Esophagus squamous epithelium (tissue), 5 donors: ENCODE measurements at places on chromosomes 3 and 15.
A peak's percentile ranks its signal among the peaks of the same experiment; 100 is the strongest.

GRCh38 chr15:70521576-70522322, 241.6 kb downstream of the UACA start:
- peaks cover 36% of the 10 kb centered on the region for H3K4me1 ChIP-seq
- H3K27ac ChIP-seq = no peak overlapping the region
- no peak overlapping the region for H3K4me3 ChIP-seq
- no peaks in the 10 kb centered on the region for H3K27me3 ChIP-seq
- DNase-seq = no peak
- no peaks in the 10 kb centered on the region for H3K36me3 ChIP-seq

DNA sequence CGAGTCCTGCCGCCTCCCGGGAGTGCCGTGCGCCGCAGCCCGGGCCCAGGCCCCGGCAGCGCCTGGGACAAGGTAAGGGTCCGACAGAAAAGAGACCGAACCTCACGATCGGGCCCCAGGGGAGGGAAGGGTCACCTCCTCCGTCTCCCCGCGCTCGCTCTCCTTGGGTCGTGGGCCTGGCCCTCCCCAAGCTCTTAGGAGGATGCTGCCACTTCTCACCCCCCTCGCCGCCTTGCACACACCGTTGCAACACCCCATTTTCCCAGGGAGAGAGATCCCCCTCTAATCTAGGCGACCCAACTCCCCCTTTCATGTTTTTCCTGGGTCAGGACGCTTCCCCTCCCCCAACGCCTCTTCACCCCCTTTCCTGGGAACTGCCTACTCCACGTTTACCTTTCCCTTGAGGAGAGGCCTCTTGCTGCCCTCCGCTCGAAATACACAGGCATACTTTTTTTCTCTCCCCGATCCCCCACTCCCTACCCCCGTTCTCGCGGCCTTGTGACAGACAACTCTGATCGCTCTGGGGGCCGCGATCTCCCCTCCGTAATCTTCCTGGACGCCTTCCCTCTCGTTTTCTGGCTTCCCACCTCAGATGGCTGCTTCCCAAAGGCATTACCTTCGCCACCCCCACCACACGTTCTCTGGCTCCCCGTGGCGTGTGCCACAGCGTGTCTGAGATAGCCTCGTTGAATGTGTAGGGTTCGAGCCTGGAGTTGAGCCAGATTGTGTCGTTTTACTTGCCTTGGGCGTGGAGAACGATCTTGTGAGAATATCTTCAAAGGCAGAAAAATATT, 688 bp downstream of the SETD5 start:
- H3K4me3 ChIP-seq = peak overlapping the region; percentile 81
- DNase-seq = no peak
- H3K4me1 ChIP-seq = peaks cover 77% of the 10 kb centered on the region
- H3K27ac ChIP-seq = peak overlapping the region; percentile 100
- H3K36me3 ChIP-seq = peaks cover 18% of the 10 kb centered on the region

DNA sequence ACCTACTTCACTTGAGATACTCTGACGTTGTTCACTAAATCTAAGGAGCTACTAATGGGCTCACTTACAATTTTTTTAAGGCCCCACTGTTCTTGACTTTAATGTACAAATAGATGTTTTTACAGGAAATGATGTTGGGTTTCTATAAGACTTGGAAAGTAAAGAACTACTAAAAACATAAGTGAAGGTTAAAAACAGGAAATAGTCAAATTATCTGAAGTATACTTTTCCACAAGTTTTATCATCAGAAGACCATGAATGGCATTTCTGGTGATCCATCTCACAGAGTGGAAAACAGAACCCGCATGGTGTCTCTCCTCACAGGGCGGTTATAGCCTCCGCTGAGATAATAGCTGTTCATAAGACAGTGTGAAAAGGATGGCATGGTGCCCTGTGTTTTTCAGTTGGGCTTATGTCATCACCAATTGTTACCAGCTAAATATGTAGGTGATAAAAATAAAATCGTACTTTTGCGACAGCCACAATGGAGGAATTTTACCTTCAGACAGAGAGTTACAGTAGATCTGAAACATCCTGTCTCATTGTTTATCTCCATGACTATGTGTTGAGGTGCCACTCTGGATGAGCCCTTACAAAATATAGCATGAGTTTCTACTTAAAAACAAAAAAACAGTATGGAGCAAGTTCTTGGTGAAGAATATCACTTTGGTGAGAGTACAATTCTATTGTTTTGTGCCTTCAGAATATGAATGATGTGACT, 462.4 kb downstream of the RAP2B start:
- H3K36me3 ChIP-seq = no peaks in the 10 kb centered on the region
- no peak for DNase-seq
- H3K27me3 ChIP-seq = no peaks in the 10 kb centered on the region
- no peak overlapping the region for H3K4me3 ChIP-seq

DNA sequence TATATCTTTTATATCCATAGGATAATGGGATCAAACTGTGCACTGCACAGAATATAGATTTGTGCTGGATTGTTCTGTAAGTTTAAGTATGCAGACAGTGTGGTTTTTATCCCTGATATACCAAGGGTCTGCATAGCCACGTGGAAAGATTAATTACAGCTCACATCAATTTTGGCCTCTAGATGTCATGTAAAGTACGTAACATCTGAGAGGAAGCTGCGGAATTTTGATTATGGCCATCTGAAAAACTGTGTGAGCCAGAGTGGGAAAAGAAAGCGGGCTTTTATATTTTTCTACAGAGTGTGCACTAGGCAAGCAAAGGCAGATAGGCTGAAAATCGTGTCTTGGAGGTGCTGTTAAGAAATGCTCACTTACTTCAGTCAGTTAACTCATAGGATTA, 562.7 kb downstream of the GBE1 start:
- H3K4me1 ChIP-seq = no peaks in the 10 kb centered on the region
- no peak overlapping the region for H3K4me3 ChIP-seq
- no peaks in the 10 kb centered on the region for H3K27me3 ChIP-seq
- H3K36me3 ChIP-seq = no peaks in the 10 kb centered on the region
- DNase-seq = no peak

DNA sequence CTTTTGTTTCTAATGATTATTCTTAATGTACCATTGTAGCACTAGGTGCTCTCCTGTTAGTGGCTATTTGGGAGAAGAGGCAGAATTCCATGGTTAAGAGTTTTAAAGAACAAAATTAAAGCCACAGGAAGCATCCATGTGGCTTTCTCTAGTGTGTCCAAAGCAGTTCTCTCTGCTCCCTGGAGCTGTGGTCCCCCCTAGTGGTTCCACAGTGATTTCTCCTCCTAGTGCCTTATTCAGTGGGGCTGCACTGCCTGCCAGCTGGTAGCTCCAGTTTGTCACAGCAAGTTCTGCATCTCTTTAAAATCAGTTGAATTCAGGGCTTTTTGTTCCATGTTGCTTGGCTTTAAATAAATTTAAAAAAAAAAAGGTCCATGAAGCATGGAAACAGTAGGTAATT, 39.6 kb upstream of the FAM98B start:
- H3K27ac ChIP-seq = no peak overlapping the region
- H3K4me3 ChIP-seq = no peak overlapping the region
- H3K27me3 ChIP-seq = no peaks in the 10 kb centered on the region
- no peaks in the 10 kb centered on the region for H3K4me1 ChIP-seq
- DNase-seq = no peak

- DNase-seq = no peak
- peaks cover 27% of the 10 kb centered on the region for H3K4me1 ChIP-seq
- H3K36me3 ChIP-seq = no peaks in the 10 kb centered on the region
Measured at GRCh38 chr3:45610119-45610518, 15.6 kb downstream of the LIMD1 start.

GRCh38 chr15:28066231-28066630, 32.9 kb downstream of the OCA2 start:
- H3K4me1 ChIP-seq = no peaks in the 10 kb centered on the region
- H3K27me3 ChIP-seq = no peaks in the 10 kb centered on the region
- no peak overlapping the region for H3K27ac ChIP-seq
- DNase-seq = no peak

DNA sequence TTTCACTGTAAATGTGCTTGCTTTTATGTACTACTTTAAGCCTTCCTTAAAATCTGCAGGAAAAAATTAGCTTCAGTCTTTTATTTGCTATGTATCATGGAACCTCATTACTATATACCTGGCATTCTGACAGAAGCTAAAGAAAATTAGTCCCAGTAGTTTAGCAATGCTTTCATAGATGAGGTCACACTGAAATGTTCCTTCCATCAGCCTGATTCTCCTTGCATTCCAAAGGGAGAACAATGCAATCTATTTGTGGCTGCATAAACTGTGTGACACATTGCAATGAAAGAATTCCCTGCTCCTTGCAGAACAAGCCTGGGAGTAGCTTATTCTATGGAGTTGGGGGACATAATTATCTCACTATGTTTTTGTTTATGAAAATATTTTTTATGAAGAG, 691.5 kb upstream of the ARPP21 start:
- no peak overlapping the region for H3K4me3 ChIP-seq
- no peaks in the 10 kb centered on the region for H3K27me3 ChIP-seq
- no peak for DNase-seq
- H3K27ac ChIP-seq = no peak overlapping the region
- no peaks in the 10 kb centered on the region for H3K36me3 ChIP-seq

DNA sequence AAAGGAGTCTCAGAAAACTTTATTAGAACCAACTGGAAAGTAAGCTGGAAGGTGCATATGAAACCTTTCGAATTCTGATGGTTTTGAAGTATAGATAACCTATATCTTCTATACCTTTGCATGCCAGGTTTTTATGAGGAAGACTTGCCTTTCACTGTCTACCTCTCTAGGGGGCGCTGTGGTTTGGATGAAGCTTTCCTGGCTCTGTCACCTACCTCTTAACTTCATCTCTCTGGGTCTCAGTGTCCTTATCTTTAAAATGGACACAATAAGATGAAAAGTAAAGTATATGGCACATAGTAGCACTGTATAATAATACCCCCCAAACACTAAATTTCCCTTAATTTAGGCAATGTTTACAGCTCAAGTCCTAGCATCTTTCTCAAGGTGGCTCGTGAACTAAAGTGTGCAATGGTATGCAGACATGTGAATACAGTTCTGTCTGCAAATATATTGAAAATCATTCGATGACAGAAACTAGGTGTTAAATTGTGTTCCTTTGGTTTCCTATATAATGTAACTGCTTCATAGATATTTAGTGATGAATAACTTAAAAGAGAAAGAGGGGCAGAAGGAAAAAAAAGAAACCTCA, 314.3 kb downstream of the CHST2 start:
- no peak for DNase-seq
- no peaks in the 10 kb centered on the region for H3K36me3 ChIP-seq
- H3K4me1 ChIP-seq = no peaks in the 10 kb centered on the region

DNA sequence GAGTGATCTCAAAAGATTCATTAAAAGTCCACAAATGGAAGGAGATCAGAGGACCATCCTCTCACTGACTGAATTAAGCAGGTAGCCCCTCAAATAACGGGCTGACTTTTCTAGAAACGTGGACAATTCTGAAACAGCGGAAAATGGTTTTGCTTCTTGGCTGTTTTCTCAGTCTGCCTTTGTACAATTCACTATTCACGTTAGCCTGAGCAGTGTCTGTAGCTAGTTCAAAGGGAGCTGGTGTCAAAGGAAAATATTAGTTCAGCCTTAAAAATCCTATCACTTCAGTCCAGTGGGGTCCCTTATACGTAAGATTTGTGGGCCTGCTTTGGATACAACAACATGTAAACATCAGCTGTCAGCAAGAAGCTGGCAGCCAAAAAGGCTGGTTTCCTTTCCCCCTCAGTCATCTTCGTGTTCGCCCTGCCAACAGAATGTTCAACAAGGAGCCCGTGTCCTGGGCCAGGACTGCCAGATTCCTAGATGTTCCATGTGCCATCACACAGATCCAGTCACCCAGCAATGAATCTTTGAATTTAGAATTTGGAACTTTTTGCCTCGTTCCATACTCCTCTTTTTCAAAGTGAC, 19.3 kb downstream of the LMCD1 start:
- H3K27me3 ChIP-seq = no peaks in the 10 kb centered on the region
- DNase-seq = no peak
- no peak overlapping the region for H3K27ac ChIP-seq
- peaks cover 13% of the 10 kb centered on the region for H3K36me3 ChIP-seq
- no peak overlapping the region for H3K4me3 ChIP-seq
- H3K4me1 ChIP-seq = peaks cover 9% of the 10 kb centered on the region

DNA sequence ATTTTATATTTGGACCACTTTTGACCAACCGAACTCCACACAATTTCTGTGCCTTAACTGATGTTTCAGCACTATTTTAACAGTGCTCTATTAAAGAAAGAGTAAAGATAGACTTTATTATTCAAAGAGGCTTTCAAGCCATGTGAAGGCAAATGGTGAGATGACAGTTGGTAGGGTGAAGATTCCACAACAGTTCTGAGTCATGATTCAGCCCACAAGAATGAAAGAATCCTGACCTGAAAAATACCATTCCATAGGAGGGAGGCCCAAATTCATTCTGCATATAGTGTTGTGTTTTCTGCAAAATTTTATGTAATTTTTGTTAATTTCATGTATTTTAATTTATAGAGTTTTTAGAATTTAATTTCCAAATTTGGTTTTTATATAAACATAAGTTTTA, 135.6 kb upstream of the STAC start:
- DNase-seq = no peak
- H3K27me3 ChIP-seq = no peaks in the 10 kb centered on the region
- H3K4me1 ChIP-seq = no peaks in the 10 kb centered on the region

DNA sequence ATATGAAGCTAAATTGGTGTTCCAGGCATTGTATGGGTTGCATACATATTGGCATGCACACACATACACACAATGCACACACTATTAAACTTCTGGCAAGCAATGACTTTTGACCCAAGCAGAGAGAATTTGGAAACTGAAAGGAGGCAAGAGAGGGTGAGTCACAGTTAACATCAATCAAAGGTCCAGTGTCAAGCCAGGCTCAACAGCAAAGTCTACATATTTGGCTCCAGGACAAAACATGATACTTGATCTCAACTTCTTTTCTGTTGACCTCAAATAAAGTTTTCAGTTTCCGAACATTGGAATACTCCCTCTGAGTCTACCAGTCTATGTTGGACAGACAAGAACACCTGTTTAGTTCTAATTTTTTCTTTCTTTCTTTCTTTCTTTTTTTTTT, 28.3 kb downstream of the IL12A start:
- no peaks in the 10 kb centered on the region for H3K36me3 ChIP-seq
- DNase-seq = no peak
- H3K27me3 ChIP-seq = no peaks in the 10 kb centered on the region
- no peak overlapping the region for H3K27ac ChIP-seq

GRCh38 chr15:99239545-99240198, 9.7 kb downstream of the TTC23 start:
- H3K27me3 ChIP-seq = no peaks in the 10 kb centered on the region
- no peak overlapping the region for H3K4me3 ChIP-seq
- H3K4me1 ChIP-seq = no peaks in the 10 kb centered on the region
- no peak overlapping the region for H3K27ac ChIP-seq
- no peak for DNase-seq

DNA sequence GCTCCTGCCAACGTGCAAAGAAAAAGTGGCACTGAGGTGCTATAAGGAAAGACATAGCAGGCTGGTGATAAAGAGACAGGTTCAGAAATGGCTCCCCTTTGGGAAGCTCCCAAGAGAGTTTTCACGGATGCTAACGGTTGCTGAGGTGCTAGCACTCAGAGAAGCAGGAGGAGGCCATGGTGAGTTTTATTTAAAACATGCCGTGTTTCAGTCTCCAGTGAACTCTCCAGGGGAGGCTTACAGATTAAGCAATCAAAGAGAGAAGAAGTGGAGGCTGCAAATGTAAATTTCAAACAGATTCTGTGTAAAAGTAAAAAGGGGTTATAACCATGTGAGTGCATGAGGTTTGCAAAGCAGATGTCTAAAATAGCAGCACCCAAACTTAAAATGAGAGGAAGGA, 346.2 kb downstream of the NTRK3 start:
- no peaks in the 10 kb centered on the region for H3K36me3 ChIP-seq
- peaks cover 7% of the 10 kb centered on the region for H3K27me3 ChIP-seq
- H3K4me3 ChIP-seq = no peak overlapping the region
